ENCODE measurements at places on chromosomes 1 and 21. TPM values are rescaled to one million over a fixed set of nuclear protein-coding genes. Genes with fewer than 3 reads are reported as not detected.

- ATAC-seq, result peak; percentile 25
Observed at GRCh38 chr1:818618-819291, 105.0 kb upstream of the SAMD11 start.

GRCh38 chr1:163170975-163171676, 31.6 kb downstream of the RGS5 start:
- peak; percentile 69 for ATAC-seq

GRCh38 chr1:117981455-117982192, 52.1 kb downstream of the WDR3 start:
- ATAC-seq, result no peak

DNA sequence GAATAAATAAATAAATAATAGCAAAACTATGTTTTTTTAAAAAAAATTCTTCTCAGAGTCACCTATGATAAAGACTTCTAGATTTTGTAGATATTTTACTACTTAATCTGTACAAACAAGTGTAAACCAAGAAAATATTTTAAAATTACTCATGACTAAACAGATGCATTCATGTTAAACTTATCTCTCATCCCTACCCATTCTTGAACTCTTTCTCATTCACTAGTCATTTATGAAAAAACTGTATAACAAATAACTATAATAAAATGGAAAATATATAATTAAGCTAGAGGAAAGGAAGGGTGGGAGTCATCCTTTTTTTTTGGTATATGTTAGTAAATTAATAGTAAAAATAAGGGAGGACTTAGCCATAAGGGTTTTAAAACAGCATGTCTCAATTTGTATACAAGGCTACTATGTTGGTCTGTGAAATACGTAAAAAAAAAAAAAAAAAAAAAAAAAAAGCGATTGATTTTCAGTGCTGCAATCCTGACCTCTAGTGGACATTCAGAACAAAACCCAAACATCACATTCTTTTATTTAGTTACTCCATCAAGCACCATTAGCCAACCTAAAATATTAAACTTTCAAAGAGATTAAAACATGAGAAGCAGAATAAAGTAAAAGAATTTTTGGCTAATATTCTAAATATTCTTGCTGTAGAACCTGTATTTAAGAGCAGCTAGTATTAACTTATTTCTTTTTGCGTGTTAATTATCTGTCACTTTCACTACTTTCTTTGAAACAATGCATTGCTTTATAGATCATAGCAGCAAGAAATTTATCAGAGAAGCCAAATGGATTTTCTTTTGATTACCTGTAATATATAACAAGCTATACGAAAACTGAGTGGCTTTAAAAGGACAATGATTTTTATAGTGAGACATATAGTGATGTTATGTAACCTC, 255.8 kb upstream of the CACYBP start:
- no peak for ATAC-seq

GRCh38 chr1:116343019-116343418, 30.0 kb upstream of the ATP1A1 start:
- no peak for ATAC-seq

DNA sequence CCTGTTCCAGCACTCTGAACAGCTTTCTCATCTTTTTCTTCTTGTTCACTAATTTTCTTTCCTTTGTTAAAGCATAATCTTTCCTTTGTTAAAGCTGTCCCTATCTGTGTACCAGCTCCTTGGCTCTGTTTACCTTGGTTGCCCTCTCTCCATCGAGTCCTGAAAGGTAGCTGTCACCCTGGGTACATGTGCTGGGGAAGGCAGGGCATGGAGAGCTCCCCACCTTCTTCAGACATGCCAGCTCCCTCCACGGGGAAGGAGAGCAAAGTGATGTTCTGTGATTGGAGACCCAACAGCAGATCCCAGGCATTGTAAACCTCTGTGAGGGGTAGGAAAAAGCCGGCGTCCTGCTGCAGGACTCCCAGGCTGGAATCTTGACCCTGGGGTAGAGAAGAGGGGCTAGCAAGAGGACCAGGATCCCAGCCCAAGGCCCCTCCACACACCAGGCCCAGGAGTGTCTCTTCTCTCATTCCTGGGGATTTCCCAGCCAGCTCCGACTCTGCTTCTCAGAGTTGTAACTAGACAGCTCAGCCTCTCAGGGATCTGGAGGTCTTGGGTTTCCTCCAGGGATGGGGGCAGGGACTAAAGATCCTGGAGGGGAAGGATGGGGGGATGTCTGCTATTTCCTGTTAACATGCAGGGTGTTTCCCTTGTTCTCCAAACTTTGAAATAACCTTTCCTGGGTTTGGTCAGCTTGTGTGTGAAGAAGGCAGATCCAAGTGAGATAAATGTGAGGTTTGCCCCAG, 34.4 kb downstream of the TMCC2 start:
- no peak for ATAC-seq

DNA sequence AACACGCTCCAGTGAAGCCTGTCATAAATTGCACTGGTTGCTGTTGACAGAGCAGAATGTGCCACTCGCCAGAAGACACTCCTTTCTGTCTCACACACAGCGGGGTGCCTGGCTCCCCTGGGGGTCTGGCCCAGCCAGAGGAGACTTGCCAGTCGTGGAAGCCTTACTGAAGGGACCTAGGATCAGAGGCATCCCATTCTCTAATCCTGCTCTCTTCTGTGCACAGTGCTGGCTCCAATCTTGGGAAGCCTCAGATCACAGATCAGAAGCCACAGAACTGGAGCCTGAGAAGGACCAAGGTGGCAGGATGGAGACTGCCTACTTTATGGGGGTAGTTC, 1.4 kb downstream of the SLC9A1 start:
- ATAC-seq, result no peak

DNA sequence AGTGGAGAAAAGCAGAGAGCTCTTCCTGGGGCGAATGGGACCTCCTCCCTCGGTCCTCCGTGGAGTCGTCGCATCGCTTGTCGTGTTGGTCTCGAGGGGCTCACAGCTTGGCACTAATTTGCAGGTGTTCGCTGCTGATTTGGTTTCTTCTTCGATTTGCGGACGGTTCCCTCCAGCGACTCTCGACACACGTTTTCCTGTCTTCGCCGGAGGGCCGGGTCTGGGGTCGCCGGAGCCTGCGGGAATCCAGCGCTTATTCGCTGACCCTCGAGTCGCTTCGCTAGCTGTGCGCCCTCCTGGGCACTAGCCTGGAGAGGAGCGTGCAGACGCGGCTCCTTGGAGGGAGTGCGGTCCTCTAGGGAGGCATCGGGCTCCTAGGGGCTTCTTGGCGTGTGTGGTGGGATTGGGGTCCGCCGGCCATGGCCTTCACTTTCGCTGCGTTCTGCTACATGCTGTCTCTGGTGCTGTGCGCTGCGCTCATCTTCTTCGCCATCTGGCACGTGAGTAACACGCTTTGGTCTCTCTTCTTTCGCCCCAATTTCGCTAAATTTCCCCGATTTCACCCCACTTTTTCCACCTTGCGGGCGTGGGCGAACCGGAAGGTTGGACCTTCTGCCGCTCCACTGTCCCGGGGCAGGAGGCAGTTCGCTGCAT, 766 bp downstream of the CNIH3 start:
- ATAC-seq, result no peak

The CCDC190 gene
- not detected for total RNA-seq

GRCh38 chr1:6053206-6053546, 7.5 kb downstream of the KCNAB2 start:
- no peak for ATAC-seq

- ATAC-seq, result peak; percentile 45
Observed at GRCh38 chr1:187474336-187474735, 645.6 kb downstream of the PLA2G4A start.

The GBP7 gene
- total RNA-seq, result not detected

- ATAC-seq, result no peak
Observed at GRCh38 chr1:188350104-188350503, 1521.4 kb downstream of the PLA2G4A start.

- ATAC-seq, result no peak
Observed at GRCh38 chr1:201463071-201463552, 5.9 kb downstream of the PHLDA3 start.

DNA sequence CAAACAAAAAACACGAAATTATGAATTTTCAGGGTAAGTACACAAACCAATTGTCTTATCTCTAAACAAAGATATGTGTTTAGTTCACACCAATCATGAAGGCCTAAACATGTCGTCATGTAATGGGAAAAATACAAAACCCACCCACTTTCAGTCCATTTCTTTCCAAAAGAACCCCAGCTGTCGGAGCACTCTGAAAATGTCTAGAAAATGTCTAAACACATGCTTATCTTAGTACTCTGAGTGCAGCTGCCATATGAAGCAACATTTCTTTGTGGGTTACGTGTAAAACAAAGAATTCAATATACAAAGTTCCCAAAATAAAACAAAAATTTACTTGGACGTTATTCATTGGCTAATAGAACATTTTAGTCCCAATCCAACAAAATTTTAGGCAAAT, 22.7 kb downstream of the SERBP1 start:
- no peak for ATAC-seq

DNA sequence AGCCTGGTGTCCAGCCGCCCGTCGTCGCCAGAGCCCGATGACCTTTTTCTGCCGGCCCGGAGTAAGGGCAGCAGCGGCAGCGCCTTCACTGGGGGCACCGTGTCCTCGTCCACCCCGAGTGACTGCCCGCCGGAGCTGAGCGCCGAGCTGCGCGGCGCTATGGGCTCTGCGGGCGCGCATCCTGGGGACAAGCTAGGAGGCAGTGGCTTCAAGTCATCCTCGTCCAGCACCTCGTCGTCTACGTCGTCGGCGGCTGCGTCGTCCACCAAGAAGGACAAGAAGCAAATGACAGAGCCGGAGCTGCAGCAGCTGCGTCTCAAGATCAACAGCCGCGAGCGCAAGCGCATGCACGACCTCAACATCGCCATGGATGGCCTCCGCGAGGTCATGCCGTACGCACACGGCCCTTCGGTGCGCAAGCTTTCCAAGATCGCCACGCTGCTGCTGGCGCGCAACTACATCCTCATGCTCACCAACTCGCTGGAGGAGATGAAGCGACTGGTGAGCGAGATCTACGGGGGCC, 1.2 kb downstream of the OLIG2 start:
- ATAC-seq, result no peak

The CSF3R gene
- not detected for total RNA-seq

The SPRR3 gene
- total RNA-seq, result not detected

The CFAP74 gene
- total RNA-seq, result 3.7 TPM

- ATAC-seq, result no peak
Observed at GRCh38 chr1:233439721-233440120, 112.2 kb downstream of the MAP3K21 start.

- peak; percentile 98 for ATAC-seq
Observed at GRCh38 chr1:175072099-175072951, 4.7 kb downstream of the TNN start.

- no peak for ATAC-seq
Observed at GRCh38 chr1:36542962-36543515, 60.3 kb upstream of the CSF3R start.

DNA sequence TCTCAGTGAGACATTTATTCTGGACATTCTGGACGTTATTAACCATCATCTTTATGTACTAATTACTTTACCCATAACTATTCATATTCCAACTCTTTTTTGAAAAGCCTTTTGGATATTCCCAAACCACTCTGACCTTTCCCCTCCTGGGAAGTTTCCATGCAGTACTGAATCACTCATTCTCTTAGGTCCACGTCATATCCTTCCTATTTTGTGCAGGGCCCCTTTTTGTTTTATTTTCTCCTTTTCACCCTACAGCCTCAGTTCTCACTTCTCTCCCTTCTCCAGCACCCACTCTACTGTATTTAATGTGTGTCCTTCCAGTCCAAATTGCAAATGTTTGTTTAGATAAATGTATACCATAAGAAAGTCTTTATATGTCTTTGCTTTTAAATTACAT, 16.4 kb upstream of the ATP1A1 start:
- no peak for ATAC-seq

DNA sequence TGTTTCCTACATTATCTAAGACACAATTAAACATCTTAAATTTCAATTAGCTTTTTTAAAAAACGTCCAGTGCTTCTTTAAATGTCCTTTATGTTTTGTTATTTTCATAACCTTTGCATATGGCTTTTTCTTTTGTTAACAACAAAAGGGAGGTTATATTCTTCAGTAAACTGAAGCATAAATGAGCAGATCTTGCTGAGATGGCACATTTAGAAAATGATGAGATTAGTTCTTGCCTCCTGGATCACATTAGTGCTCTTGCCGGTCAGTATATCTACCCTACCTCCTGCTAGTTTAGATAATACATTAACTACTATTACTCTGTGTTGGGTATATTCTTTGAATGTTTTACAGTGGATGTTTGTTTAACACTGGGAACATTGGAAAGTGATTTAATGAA, 126.1 kb downstream of the DISP1 start:
- no peak for ATAC-seq

- ATAC-seq, result no peak
Observed at GRCh38 chr21:16571594-16571993, 841.8 kb downstream of the USP25 start.

The CFHR3 gene
- 1.7 TPM for total RNA-seq

- no peak for ATAC-seq
Observed at GRCh38 chr1:232984577-232985425, 34.4 kb downstream of the NTPCR start.

DNA sequence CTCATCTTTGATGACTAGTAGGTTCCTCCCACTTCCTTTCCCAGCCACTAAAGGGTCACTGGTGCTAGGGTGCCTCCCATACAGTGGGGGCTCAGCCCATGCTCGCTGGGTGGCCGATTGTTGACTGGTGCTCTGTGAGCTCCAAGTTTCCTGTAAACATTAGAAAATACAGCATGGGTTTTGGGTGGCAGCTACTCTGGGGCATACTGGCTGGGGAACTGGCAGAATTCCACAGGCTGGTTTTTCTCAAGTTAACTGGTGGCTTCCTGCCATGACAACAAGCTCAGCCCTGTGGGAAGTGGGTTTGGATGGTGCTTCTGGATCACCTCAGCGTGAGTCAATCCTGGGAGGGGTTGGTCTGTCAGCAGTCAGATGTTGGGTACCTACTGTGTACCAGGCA, 28.7 kb upstream of the CRNN start:
- ATAC-seq, result no peak

DNA sequence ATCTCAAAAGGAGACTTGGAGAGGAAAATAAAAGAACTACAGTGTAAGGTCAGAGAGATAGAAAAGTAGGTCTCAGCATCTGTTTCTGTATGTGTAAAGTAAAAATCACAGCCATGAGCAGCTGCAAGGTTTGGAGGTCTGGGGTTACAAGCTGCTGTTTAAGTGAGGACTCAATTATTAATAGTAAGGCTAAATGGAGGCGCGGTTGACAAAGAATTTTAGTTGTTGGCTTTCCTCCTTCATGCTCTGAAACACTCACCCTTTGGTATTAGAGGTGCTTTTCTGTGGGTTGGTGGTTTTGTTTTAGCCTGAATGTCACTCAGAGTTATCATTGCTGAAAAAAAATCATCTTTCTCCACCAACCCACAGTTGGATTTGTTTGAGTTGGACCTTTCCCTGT, 59.8 kb upstream of the HAO2 start:
- ATAC-seq, result no peak

GRCh38 chr1:200154069-200154767, 126.7 kb downstream of the NR5A2 start:
- no peak for ATAC-seq

Measured in motor neuron (in vitro differentiated cells).